ENCODE measurements at places on chromosomes 5 and 9. TPM values are rescaled to one million over a fixed set of nuclear protein-coding genes. Genes with fewer than 3 reads are reported as not detected.

ECPAS gene
- total RNA-seq = 107 TPM

ASPN gene
- 10.4 TPM for total RNA-seq

MEF2C gene
- 12.2 TPM for total RNA-seq

CAMK4 gene
- total RNA-seq = 0.77 TPM

PCDHGA9 gene
- total RNA-seq = 4.8 TPM

PTGR1 gene
- 126 TPM for total RNA-seq

NDFIP1 gene
- 67.4 TPM for total RNA-seq

RNF145 gene
- total RNA-seq = 57.8 TPM

GPSM1 gene
- total RNA-seq = 54.2 TPM

LRRTM2 gene
- 1.3 TPM for total RNA-seq

GRXCR2 gene
- total RNA-seq = not detected

B4GALT1 gene
- 24.1 TPM for total RNA-seq

MELK gene
- total RNA-seq = 6.2 TPM

FOXD4L3 gene
- not detected for total RNA-seq

PSMD5 gene
- 31.8 TPM for total RNA-seq

ARHGEF28 gene
- total RNA-seq = 34.3 TPM

GLE1 gene
- 23.6 TPM for total RNA-seq

MORN5 gene
- 0.51 TPM for total RNA-seq

PCSK1 gene
- total RNA-seq = not detected

ST8SIA4 gene
- total RNA-seq = 0.26 TPM

ARL15 gene
- 20.5 TPM for total RNA-seq

C9 gene
- total RNA-seq = under 0.01 TPM

GLRA1 gene
- not detected for total RNA-seq

LECT2 gene
- not detected for total RNA-seq

RNF20 gene
- 29.6 TPM for total RNA-seq

CDH12 gene
- total RNA-seq = not detected

PCSK5 gene
- 4.8 TPM for total RNA-seq

C5orf52 gene
- total RNA-seq = not detected

IFNA17 gene
- total RNA-seq = not detected

TMC1 gene
- total RNA-seq = not detected

SPINK7 gene
- not detected for total RNA-seq

CARTPT gene
- not detected for total RNA-seq

HARS2 gene
- 30.1 TPM for total RNA-seq

C9orf72 gene
- 4.5 TPM for total RNA-seq

HTR1A gene
- not detected for total RNA-seq

LCN9 gene
- total RNA-seq = not detected

DBH gene
- not detected for total RNA-seq

CATSPER3 gene
- total RNA-seq = under 0.01 TPM

BTF3 gene
- 207 TPM for total RNA-seq

PPP2R2B gene
- total RNA-seq = 1.5 TPM

NTNG2 gene
- 2.1 TPM for total RNA-seq

TRIO gene
- total RNA-seq = 139 TPM

ADAMTS19 gene
- 0.33 TPM for total RNA-seq

BASP1 gene
- 186 TPM for total RNA-seq

TMOD1 gene
- 2.6 TPM for total RNA-seq

C9orf40 gene
- total RNA-seq = 4.5 TPM

PCAT7 gene
- total RNA-seq = under 0.01 TPM

STPG3 gene
- not detected for total RNA-seq

PCDHB5 gene
- 2.8 TPM for total RNA-seq

SREK1 gene
- total RNA-seq = 52.4 TPM

GABRA1 gene
- not detected for total RNA-seq

ADAMTS16 gene
- 0.17 TPM for total RNA-seq

All from fibroblast of lung (primary cell).